ENCODE measurements at places on chromosomes 1 and 21.

- DNase-seq = no peak
Observed at GRCh38 chr1:233635765-233636502, 22.0 kb downstream of the KCNK1 start.

GRCh38 chr1:186420923-186421322 is 40.0 kb downstream of the PDC start:
- DNase-seq = peak; percentile 38

GRCh38 chr1:155598842-155599331 is 11.1 kb upstream of the MSTO1 start:
- DNase-seq = peak; percentile 18

DNA sequence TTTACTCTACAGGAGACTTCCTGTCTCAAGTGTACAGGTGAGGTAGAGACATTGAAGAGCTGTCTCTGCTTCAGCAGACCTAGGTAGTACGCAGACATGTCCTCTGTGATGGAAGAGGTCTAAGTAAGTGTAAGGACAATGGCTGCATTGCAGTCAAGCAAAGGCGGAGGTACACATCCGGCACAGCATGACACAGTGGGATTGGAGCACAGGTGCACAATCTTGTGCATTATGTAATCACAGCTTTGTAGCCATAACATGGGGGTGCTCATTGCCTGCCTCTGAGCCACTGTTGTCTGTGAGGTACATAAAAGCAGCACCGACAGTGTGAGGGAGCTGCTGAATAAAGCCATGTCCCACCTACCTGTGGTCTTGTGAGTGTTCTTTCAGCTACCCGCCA is 66.4 kb upstream of the CCDC190 start:
- no peak for DNase-seq

DNA sequence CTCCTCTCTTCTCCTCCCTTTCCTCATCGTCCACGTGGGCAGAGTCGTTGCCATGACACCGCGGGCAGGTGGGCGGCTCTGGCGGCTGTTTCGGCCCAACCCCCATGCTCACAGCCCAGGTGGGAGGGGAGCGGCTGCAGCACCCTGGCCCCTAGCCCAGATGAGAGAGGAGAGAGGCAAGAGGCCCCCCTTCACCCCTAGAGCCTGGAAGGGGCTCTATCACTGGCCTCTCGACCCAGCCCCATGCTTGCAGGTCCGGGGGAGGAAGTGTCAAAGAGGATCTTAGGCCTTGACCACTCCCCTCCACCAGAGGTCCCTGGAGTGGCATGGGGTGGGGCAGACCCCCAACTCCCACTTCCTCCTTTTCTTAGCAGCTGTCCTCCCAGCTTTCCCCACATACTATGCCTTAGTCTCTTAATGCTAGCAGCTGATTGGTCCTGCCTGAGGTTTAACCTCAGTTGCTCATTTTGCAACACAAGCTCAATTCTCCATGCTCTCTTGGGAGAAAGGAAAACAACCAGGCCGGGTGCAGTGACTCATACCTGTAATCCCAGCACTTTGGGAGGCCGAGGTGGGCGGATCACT is 10.4 kb downstream of the DLGAP3 start:
- no peak for DNase-seq

- DNase-seq = no peak
Observed at GRCh38 chr1:114702737-114703136, 7.4 kb upstream of the AMPD1 start.

DNA sequence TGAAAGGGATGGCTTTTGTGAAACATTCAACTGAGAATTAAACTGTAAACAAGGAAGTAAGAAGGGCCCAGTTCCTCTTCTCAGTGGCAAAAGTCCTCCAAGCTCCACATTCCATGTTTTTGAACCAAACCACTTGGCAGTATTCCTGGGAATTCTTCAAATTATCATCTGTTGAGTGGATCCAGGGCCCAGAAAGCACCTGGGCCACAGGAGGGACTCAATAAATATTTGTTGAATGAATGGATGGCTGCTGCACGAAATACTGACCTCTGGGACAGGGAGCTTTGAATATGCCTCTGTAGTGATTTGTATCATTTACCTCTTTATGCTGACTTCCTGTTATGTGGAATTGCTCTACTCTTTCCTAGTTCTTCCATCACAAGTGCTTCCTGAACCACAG is 4.7 kb downstream of the SLC35F3 start:
- no peak for DNase-seq

DNA sequence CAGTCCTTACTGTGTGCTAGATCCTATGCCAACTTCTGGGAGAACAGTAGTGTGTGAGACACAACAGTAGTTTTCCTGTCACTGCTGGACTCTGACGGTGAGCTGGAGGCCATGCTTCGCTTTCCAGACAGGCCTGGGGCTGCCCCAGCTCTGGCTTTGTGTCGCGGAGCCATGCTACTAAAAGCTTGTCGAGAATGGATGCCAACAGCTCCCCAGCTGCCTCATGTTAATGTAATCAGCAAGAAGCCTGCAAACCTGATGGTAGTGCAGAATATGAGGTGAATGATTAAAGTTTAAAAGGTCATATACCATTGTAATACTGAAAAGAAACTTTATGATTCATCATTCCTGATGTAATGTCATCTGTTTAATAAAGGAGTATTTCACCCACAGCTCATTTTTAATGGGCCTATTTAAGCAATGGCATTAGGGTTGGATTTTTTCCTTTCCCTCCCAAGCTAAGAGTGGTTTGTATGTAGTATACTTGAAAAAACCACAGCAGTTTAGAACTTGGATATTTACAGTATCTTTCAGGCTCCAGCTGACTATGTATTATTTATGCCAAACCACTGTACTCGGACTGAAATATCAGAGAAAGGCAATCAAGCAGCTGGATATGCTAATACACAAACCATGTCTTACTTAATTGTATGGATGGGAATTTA is 343.0 kb downstream of the NUF2 start:
- DNase-seq = no peak

DNA sequence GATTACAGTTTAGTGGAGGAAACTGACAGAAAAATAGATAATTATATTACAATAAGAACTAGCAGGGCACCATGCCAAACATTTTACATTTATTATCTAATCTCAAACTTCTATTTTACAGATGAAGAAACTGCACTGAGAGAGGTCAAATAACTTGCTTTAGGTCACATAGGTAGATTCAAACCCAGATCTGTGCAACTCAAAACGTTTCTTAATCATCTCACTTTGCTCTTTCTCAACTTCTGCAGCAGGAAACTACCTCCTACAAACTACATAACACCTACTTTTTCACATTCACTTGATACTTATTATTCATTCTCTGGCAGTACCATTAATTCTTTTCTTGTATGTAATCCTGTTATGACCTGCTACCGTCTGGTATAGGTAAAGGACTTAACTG is 49.9 kb upstream of the BCL10 start:
- no peak for DNase-seq

DNA sequence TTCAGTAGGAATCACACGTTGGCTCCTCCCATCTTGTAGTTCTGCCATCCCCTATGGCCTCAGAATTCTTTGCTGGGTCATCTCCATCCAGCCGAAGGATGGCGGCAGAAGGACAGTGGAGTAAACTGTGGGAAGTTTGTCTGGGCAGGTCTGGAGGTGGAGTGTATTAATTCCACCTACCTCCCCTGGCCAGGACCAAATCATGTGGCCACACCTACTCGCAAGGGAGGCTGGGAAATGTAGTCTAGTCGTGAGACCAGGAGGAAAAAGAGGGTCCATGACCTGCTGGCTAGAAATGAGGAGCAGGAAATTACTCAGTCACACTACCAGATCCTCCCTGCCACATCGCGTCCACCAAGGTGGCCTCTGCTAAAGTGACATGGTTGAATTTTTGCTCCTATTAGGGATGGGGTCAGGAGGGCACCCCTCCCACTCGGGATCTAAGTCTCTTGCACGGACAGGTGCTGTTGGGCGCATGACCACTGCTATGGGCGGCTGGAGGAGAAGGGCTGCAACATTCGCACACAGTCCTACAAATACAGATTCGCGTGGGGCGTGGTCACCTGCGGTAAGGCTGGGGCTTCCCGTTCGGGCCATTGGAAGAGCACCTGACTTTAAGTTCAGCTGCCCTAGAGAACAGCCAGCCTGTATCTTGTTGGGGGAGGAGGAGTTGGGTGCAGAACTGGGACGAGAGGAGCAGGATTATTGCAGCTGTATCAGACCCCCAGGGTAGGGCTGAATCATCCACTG is 19.5 kb downstream of the PLA2G5 start:
- no peak for DNase-seq

DNA sequence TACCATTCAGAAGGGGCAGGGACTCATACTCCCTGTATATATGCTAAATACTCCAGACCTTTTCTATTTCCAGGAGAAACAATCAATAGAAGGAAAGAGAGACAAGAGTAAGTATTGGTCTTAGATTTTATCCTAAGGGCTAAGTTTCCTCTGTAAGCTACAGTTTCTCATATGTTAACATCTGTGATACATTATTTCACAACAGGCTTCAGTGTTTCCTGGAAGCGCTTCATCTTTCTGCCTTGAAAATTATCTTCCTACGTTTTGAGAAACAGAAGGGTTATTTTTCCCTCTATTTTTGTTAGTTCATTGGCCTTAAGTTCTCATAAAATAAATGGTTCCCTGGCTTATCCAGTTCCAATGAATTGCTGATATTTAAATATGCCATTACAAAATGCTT is 15.6 kb downstream of the FMO1 start:
- peak; percentile 75 for DNase-seq

Measured in muscle of arm (tissue), 14 donors.